ENCODE measurements at places on chromosomes 16 and 17.

DNA sequence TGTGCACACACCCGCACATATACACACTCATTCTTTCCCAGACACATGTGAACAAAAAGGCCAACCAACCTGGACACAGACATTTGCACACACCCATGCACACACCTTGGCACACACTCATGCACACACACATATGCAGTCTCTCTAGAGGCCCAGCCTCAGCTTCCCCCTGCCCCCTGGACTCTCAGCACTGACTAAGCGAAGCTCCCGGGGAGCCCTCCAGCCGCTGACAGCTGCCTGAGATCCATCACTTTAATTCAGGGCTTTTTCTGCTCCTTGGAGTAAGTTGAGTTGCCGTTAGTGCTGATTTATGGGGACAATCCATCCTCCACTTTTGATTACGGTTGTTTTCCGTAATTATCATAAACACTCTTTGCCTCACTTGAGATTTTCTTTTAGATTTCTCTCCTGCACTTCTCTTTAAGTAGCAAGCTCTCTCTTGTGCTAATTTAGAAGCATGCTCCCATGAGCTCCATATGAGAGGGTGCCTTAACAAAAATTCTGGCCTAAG, 158.6 kb upstream of the CDC42EP4 start:
- DNase-seq: no peak

DNA sequence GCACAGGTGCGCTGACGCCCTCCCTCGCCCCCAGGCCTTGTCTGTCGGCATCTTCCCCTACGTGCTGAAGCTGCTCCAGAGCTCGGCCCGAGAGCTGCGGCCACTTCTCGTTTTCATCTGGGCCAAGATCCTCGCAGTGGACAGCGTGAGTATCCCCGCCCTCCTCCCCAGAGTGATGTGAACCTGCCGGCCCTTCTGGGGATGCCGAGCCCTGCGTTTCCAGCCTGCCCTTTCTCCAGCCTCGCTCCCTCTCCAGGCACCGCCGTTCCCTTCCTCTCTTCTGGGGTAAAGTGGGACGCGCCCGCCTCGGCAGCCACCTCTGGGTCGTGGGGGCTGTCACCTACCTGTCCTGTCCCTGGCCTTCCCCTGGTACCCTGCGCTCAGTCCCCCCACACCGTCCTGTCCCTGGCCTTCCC, 133.9 kb upstream of the CHMP6 start:
- no peak for DNase-seq

GRCh38 chr16:51877686-51878085, 669.3 kb downstream of the TOX3 start:
- no peak for DNase-seq

DNA sequence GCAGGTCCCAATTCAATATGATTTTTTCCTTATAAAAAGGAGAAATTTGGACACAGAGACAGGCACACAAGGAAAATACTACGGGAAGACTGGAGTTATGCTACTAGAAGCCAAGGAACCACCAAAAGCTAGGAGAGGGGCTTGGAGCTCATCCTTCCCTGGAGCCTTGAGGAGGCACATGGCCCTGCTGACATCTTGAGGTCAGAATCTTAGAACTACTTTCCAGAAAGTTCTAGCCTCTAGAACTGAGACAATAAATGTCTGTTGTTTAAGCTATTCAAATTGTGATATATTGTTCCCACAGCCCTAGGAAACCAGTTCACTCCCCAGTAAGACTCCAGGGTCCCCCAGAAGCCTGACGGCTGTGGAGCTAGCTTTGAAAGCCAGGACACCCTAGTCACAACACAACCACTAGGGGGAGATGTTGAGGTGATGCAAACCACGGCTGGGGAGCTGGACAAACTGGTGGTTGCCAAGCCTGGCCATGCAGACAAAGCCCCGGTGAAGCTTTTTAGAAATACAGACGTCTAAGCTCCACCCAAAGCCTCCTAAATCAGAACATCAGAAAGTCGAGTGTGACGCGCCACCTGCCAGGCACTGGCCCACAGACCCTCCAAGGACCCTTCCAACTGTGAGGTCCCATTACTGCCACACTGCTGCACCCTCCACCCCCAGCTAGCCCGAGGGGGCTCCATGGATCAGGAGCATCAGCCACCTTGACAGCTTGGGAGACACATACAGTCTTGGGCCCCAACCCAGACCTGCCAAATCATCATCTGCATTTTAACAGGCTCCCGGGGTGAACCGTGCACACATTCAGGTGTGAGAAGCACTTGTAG, 106.4 kb downstream of the SLC39A11 start:
- no peak for DNase-seq

DNA sequence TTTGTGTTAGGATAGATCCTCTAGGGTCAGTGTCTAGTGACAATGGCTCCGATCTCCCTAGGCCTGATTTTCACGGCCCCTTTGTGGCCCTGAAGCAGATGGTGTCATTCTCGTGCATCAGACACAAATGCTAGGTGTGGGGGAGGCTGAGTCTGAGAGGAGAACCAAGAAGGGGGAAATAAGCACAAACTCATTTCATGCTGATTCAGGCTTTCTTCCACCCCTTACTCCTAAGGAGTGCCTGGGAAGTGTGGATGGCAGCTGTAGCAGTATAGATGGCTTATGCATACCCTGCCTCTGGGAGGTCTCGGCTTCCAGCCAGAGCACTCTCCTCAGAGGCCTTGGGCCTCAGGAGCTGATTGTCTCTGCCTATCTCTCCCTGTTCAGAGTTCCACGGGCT, 1.8 kb upstream of the WNK4 start:
- no peak for DNase-seq

- DNase-seq: no peak
These were observed 9.8 kb upstream of the MYOCD start for GRCh38 chr17:12655936-12656335.

- DNase-seq: no peak
These were observed 25.2 kb downstream of the MIS12 start for GRCh38 chr17:5511401-5512225.

GRCh38 chr17:17849845-17850373, 13.1 kb upstream of the SREBF1 start:
- DNase-seq: peak; percentile 26

DNA sequence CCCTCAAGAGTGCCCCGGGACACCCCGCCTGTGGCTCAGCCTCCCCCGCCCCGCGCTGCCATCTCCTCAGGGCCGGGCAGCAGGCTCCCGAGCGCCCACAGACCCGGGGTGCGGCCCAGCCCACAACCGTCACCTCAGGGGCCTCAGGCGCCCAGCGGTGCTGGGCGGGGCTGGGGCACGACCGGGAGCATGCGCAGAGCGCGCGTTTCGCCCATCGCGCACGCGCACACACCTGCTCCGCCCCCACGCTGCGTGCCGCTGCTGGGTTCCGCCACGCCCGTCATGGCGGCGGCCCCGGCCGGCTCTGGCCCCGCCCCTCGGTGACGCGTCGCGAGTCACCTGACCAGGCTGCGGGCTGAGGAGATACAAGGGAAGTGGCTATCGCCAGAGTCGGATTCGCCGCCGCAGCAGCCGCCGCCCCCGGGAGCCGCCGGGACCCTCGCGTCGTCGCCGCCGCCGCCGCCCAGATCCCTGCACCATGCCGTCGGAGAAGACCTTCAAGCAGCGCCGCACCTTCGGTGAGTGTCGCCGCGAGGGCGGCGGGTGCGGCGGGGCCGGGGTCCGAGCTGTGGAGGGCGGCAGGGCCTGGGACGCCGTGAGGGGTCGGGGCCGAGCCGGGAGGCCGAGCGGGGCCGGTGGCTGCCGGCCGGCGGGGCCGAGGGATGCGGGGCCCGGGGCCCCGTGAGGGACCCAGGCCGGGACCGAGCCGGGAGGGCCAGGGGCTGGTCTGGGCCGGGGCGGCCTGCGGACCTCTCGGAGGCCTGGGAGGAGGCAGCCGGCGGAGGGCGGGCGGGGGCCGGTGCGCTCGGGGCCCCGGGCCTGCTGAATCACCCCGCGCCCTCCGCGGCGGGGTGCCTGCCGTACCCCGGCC, at the start of gene MAP1LC3B:
Gene MAP1LC3B (plus strand): TSS at position 387 of the 871 bp plus-strand sequence. CDS start 92 bp downstream, at position 479.
- peak; percentile 99 for DNase-seq

All from stimulated activated CD4-positive, alpha-beta T cell treated with anti-CD3 and anti-CD28 coated beads, Interleukin-15, amount 100 ng/mL, for 1 hour (primary cell).